NCI-H1436 (cell line): ENCODE measurements at places on chromosomes 2 and 18.

DNA sequence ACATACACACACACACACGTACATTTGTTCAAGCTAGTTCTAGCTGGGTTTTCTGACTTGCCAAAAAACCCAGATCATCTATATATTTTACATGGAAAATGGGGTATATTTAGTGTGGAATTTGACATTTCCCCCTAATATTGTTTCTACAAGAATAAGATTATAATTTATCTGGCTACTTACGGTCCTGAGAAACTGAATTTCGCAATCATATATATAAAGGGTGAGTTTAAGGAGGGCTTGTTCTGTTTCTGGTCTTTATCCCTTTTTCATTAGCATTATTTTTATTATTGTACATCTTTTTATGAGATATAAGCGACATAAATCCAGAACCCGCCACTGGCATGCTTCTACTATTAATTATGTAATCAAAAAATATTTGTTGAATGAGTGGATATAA is 528.9 kb downstream of the TMX3 start:
- no peak for DNase-seq

- DNase-seq = no peak
Measured at GRCh38 chr2:128661311-128661710, 342.6 kb upstream of the HS6ST1 start.

DNA sequence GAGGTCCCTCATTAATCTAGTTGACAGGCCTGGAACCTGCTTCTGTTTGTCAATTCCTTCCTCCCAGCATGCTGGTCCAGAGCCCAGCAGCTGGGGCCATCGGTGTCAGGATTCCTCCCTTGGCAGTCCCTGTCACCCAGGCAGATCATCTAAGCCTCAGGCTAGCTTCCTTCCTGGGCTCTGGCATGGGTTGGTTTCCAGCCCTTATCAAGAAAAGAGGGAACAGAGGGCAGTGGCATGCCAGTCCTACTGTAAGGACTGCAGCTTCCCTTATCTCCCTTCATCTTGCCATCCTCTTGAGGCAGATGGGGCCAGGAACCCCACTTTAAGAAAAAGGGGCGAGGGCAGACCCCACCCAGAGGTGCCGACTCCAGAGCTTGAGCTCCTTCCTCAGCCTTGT is 10.9 kb upstream of the KCNK3 start:
- DNase-seq = no peak

DNA sequence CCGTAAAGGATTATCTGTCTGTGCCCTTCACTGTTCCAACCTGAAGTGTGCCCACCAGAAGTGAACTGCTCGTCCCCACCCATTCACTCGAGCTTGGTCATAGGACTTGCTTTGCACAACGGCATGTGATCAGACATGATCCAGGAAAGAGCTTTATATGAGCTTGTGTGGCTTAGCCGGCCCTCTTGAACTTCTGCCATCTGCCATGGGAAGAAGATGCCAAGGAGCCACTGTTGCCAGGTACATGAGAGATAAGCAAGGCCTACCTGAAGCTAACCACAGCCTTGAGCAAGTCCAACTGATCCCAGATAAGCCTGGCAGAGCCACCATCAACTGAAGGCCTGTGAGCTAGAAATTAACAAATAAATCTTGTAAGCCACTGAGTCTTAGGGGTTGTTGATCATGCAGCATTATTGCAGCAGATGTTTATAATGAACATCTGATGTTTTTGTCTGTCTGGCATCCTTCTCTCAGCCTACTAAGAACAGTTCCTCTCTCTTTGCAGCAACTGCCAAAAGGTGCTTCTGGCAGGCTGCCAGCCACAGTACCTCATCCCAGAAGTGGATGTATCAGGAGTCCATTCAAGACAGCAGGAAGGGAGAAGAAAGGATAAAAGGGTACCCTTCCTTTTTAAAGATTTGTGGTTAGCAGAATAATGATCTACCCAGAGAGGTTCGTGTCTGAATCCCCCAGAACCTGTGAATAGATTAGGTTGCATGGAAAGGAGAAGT is 16.8 kb downstream of the DBI start:
- DNase-seq = no peak
